ENCODE measurements at places on chromosomes 16 and 17.

- no peak for DNase-seq
These were observed 11.9 kb upstream of the PVALEF start for GRCh38 chr17:81153340-81153803.

- DNase-seq, result no peak
These were observed 49.9 kb upstream of the TANGO6 start for GRCh38 chr16:68793401-68793857.

GRCh38 chr16:47664653-47665325 is 203.7 kb downstream of the PHKB start:
- DNase-seq, result no peak

DNA sequence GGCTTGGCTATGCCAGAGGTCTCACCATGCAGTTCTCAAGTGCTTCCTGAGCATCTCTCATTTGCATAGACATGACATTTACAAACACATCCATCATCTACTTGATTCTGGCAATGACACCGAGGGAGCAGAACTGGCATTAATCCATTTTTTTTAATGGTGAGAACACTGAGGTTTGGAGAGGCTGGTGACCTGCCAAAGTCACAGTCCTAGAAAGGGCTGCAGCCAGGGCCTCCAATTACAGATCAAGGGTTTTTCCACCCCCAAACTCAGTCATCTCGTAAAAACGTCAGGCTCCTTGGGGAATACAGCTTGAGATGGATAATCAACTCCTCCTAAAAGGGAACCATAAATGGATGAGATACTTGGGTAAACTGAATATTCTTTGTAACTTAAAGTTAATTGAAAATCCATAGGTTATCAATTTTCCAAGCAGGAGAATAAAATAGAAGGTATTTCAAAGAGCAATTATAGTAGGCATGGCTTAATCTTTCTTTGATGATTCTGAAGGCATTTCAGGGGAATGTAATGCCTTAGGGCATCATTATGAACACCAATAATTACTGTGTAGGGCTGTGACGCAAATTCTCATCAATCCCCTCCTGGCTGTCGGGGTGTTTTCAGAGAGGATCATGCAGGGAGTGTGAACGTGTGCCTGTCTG is 9.4 kb upstream of the MEOX1 start:
- no peak for DNase-seq

All from D721Med (cell line).